ENCODE measurements at places on chromosomes 12 and 14. TPM values are rescaled to one million over a fixed set of nuclear protein-coding genes. Genes with fewer than 3 reads are reported as not detected.

The KRT74 gene
- 2.2 TPM for polyA plus RNA-seq

The DLGAP5 gene
- 15.2 TPM for polyA plus RNA-seq

The CEBPE gene
- polyA plus RNA-seq = not detected

The BHLHE41 gene
- 10.0 TPM for polyA plus RNA-seq

The TC2N gene
- 17.2 TPM for polyA plus RNA-seq

The OVCH1 gene
- polyA plus RNA-seq = 1.2 TPM

The CLEC7A gene
- polyA plus RNA-seq = 4.8 TPM

The SLCO1A2 gene
- 0.87 TPM for polyA plus RNA-seq

The TPH2 gene
- polyA plus RNA-seq = 0.47 TPM

All from testis (tissue), 5 donors.